ENCODE measurements at places on chromosomes 7 and 10.

- no peak for DNase-seq
Measured at GRCh38 chr10:100007231-100008141, 2.3 kb downstream of the DNMBP start.

GRCh38 chr10:21764466-21765189 lies 230.6 kb downstream of the MLLT10 start:
- DNase-seq, result no peak

GRCh38 chr10:130921911-130922440 lies 389.5 kb downstream of the TCERG1L start:
- no peak for DNase-seq

DNA sequence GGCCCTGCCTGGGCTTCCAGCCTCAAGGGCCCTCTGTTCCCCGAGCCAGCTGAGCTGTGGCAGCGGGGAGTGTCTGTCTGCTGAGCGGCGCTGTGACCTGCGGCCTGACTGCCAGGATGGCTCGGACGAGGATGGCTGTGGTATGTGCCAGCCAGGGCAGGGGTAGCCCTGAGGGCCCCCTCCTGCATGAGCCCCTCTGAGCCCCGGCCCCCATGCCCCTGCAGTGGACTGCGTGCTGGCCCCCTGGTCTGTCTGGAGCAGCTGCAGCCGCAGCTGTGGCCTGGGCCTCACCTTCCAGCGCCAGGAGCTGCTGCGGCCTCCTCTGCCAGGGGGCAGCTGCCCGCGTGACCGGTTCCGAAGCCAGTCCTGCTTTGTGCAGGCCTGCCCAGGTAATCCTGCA lies 28.4 kb upstream of the ZNF467 start:
- no peak for DNase-seq

GRCh38 chr7:38057829-38058228 lies 120.2 kb upstream of the STARD3NL start:
- DNase-seq, result no peak

DNA sequence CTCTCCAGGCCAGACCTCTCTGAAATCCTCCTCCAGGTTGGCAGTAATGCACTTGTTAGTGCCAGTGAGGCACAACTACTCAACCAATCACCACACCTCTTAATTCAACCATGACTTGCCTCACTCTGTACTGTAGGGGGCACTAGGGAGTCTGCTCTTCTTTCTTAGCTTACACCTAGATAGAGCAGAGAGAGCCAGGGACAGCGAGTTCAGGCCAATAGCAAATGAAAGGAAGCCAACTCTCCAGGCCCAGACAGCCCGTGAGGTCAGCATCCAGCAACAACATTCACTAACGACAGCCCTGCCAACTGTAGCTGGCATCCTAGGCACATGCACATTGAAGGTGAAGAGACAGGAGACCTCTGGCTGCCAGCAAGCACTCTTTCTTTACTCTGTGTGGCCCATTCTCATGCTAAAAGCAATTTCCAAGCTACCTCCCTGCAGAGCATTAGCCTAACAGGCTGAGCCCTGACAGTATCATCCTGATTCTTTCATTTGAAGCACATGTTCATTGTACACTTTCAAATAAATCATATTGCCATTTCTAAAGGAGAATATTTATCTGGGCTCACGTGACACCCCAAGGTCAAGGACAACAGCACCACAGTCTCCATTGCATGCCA lies 136.3 kb downstream of the DPY19L1 start:
- no peak for DNase-seq

GRCh38 chr10:79418274-79418673 lies 27.1 kb downstream of the ZCCHC24 start:
- no peak for DNase-seq

DNA sequence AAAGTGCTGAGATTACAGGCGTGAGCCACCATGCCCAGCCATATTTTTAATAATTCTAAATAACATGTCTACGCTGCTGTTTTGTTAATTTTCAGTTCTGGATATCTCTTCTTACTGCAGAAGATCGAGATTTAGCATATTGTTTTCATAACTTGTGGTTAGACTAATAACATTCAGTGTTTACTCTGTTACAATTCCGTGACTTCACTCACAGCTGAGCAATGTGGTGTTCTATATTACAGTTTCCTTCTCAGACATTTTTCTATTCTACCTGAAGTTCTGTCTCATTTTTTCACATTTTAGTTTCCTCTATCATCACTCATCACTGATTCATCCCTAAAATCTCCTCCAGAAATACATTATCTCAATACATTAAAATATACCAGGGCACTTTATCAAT lies 10.9 kb downstream of the RNF32 start:
- DNase-seq, result no peak

DNA sequence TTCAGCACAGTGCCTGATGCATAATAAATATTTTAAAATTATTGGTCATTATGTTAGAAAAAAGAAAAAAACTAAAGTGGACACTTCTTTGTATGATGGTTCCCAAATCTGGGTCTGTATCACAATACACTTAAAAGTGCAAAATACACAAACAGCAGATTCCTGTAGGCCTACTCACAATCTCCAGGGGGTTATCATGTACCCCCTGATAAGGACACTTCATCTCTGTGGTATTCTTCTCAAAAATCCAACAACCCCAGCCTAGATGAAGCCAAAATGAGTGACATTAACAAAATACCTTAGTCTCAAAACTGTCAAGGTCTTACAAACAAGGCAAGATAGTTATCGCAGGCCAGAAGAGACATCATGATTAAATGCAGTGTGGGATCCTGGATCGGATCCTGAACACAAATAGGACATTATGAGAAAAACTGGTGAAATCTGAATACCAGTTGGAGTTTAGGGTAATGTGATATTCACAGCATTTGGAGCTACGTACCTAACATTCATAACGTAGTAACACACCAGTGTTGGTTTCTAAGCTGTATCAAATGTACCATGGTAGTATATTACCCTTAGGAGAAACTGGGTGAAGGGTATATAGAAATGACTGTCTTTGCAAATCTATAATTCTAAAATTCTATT lies 45.2 kb downstream of the NSUN6 start:
- DNase-seq, result no peak

GRCh38 chr7:102321351-102322201 lies 34.7 kb downstream of the SPDYE6 start:
- DNase-seq, result no peak

DNA sequence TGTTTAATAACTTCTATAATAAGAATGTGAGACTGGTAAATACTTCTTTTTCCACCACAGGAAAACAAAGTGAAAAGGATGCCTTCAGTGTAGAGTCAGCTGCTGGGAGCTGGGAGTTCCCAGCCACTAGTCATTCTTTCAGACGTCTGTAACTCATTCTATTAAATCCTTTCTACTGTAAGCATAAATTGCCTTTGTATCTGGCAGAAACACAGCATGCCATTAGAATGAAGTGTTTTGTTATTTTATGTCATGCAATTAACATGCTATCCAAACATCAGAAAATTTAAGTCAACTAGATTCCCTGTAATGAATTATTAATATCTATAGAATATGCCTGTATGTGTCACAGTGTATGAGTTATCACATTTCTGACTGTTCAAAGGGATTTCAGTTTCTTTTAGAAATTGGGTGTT lies 14.3 kb downstream of the BPGM start:
- no peak for DNase-seq

GRCh38 chr10:103803941-103804340 lies 51.4 kb downstream of the SH3PXD2A start:
- no peak for DNase-seq

DNA sequence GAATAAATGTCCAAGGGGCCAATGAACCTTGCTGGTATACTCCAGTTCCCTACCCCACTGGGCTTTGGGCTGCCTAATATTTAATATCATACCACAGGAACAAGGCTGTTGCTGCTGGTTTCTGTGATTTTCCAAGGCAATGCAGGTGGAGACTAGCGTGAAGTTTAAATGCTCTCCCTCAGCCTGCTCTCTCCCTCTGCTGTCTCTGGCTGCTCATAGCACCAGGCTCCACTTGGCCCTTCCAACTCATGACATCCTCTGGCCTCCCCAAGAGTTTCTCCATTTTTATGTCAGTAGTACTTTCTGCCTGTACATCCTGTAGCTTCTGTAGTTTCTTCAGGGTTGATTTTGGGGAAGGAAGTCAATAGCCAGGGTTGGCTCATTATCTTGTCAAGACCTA lies 103.5 kb downstream of the LHFPL3 start:
- no peak for DNase-seq

GRCh38 chr10:52135101-52135500 lies 179.0 kb upstream of the DKK1 start:
- no peak for DNase-seq

GRCh38 chr7:81234896-81235295 lies 316.0 kb upstream of the SEMA3C start:
- DNase-seq, result no peak

DNA sequence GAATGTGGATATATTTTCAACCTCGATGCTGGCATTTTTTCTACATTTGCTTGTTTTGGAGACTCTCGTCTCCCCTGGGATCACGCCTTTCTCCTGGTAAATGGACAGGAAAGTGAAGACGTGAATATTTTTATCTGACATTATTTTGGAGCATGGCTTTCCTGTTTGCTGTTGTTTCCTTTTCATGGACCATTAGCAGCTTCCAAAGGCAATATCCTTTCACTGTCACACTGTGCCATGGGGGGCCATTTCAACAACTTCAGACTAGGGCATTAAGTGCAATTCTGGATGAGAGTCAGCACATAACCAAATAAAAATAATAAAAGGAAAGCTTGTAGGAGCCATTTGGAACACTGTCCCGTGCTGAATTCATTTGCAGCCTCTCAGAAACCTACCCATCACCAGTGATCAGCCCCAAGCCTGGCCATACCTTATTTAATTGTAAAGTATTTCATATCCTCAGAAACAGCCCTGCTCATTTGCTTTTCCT lies 75.9 kb upstream of the NEUROD6 start:
- no peak for DNase-seq

DNA sequence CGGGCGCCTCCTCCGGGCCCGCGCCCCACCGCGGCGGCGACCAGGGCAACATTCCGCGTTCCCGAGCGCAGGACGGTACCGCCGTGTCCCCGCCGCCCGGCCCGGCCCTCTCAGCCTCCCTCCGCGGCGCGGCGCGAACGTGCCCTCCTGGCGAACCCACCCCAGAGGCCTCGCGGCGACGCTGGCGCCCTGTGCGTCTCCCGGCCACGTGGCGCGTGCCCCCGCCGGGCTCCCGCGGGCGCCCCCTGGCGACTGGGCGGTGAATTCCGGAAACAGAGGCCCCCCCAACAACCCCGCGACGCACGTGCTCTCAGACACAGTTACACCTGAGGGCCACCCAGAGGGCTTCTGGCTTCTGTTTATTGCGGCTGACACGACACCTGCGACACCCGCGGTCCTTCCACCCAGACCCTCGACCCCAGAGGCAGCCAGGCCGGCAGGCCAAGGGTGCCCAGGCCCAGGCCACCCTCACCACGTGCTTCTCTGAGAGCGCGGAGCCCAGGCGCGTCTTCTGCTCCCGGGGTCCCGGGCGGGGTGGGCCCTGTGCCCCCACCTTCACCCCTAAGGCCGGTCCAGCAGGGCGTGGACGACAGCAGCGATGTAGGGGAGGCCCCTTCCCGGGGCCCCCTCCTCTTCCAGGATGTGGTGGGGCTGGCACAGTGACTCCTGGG lies at the start of gene SAP25:
SAP25 (minus strand) TSS at position 210 of the 671 bp plus-strand sequence; CDS start at position 52, 158 bp downstream.
- no peak for DNase-seq

DNA sequence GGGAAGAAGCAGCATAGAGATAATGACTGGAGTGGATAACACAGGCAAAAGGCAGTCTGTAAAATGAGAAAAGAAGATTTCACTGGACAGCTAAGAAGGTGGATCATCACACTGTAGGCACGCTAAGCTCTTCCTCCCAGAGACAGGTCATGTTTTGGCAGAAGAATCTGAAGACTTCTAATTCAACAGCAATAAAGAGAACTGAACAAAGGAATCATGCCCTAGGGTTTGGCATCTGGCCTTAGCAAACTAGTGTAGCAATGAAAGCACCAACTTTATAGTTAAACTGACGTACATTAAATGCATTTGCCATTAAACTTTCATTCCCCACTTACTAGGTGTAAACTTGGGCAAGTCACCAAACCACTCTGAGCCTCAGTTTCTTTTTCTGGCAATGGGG lies 84.4 kb upstream of the SEM1 start:
- no peak for DNase-seq

- DNase-seq, result no peak
Measured at GRCh38 chr7:38535073-38535472, 96.1 kb downstream of the AMPH start.

DNA sequence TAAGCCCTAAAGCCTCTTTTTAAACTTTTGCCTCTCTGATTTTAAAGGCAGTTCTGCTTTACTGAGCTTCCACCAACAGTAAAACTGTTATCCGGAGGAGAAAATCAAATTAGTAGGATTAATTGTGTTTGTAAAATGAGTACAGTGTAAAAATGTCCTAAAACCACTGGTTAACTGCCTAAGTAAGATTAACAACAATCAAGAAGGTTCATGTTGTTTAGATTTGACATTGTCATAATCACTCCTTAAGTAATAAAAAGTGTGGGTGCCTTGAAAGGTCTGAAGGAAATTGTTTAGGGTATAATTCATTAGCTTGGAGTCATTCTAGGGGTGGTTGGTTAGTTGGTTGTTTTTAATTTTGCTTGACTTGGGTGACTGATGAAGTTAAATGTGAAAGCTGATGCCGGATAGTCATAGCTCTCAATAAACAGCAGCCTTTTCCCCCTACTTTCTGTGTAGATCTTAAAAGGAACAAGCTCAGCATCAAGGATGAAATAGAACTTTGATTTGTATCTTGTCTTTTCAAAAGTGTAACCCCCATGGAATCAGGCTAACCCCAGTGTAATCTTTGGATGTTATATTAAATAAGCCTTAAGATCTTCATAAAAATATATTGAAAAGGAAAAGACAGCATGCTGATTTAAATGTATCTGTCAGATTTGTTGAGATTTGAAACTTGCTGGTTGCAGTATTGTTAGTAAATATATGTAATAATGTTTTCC lies 148.3 kb downstream of the ARID5B start:
- no peak for DNase-seq

DNA sequence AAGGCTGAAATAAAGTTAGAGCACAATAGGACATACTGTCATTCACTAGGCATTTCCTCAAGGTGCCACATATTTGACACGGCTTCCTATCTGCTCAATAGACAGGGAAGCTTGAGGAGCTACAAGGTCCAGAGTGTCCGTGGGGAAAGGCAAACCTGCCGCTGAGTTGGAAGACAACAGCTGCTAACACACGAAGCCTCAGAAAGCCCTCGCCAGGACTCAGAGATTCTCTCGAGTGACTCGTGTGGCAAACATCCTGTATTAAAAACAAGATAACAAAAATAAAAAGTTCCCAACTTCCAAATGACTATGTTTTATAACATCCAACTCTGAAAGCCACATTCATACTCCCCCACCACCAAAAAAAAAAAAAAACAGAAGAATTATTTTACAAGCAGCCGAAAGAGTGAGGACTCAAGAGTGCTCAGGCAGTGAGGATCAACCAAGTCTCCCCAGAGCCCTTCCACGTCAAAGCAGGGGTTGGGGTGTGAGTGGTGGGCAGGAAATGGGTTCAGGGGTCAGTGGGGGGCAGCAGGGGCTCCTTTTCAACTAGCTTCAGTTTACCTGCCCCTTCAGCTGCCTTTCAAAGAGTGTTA lies 67.6 kb downstream of the STK17A start:
- DNase-seq, result no peak

GRCh38 chr10:93147281-93147680 lies 73.6 kb downstream of the CYP26A1 start:
- no peak for DNase-seq
